CD8-positive, alpha-beta memory T cell (primary cell): ENCODE measurements at places on chromosomes 7 and 10.

GRCh38 chr7:100613412-100614175, 1.3 kb downstream of the MOSPD3 start:
- DNase-seq: no peak

DNA sequence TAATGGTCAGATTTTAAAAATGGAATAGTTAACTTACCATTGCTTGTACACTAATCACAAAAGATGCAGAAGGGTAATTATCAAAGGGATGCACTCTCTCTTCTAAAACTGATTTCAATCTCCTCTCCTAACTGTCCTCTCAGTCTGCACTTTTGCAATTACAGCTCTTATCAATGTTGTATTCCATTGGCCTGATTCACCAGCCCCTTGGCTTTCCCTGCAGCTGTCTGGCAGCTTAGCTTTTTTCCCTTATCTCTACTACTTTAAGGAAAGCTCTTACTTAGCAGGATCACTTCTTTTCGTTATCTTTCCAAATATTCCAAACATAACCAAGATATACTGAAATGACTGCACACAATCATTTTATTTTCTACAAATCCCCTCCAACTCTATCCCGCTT, 448.8 kb downstream of the GRM8 start:
- DNase-seq: no peak

- DNase-seq: no peak
These were observed 54.7 kb upstream of the AFAP1L2 start for GRCh38 chr10:114458955-114459354.

DNA sequence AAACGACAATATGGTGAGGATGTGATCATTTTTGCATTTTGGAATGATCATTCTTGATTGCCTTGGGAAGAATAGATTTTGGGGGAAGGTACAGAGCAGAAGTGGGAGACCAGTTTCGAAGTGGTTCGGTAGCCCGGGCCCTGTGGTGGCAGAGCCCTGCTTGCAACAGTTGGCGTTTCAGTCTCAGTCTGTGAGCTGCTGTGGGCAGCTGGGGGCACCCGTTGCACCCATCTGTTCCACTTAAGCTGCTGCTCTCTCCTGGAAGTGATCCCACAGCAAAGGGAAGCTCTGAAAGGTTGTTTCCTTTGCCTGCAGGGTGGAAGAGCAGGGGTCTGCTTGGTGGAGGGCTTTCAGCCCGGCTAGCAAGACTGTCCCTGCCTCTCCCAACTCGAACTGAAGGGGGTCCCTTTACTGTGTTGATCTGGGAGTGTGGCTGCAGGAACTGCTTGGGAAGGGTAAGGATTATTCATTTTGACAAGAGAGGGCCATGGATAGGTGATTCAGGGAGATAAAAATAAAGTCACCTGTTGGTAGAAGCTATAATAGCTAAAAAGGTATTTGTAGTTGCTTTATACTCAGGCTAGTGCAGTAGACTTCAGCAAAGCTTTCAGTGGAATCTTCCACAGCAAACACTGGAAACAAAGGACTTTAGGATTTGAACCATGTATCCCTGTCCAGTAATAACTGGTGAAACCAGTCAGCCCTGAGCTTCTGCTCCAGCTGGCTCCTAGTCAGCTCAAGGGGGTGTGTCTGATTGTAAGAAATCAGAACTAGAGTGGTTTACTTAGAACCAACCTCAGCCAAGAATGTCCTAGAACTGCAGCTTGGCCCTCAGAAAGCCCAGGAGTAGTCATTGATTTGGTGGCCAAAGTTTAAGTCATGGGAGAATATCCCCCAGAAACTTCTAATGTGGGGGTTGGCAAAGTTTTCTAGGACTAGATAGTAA, 53.1 kb upstream of the PDCD4 start:
- DNase-seq: no peak

- no peak for DNase-seq
These were observed 147.1 kb upstream of the STEAP1 start for GRCh38 chr7:90007001-90007654.

DNA sequence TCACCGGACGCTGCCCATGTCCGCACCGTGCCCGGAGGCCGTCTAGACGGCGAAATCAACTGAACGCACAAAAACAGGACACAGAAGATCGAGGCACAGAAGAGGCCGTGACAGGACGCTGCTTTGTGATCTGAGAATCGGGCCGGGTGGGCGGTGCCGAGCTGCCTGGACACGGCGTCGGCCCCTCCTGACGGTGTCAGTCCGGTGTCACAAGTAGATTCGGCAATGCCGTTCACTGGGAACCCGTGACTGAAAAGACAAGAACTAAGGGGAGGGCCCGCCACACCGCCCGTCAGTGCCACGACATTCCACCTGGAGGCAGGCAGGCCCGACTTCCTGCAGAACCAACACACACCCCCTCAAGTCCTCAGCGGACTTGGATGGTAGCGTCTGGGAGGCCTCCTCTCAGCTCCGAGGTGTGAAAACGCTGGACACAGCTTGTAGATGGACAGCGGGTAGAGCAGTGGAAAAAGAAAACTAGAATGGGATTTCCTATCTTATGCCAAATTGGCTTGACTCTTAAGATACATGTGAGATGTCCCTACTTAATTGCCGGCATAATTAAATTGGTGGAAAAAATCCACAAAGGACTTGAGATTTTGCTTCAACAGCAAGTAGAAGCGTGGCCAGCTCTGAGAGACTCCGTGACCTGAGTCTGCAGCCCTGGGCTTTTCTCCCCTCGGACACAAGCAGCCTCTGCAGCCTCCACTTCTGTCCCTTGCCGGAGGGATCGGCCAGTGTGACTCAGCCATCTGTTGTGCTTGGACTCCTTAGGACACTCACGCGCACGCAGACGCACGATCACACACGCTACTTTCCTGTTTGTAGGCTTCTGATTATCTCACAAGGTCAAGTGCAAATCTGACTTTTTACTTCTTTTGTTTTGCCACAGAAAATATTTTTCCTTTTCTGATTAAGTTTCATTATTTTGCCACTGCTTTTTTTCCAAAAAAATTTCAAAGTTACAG, 269.0 kb downstream of the DIP2C start:
- no peak for DNase-seq

DNA sequence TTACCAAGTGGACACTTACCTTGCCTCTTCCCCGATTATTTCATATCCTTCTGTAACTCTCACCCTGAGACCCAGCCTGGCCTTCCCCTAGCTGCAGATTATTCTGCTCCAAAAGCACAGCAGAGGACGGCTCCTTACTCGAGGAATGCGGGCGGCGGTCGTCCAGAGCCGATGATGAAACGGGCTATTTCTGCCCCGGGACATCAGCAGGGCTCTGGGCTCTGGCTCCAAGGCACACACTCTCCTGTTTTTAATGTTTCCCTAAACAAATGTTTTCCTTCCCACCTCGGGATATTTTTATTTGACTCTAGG, 343 bp upstream of the C10orf71 start:
- no peak for DNase-seq

DNA sequence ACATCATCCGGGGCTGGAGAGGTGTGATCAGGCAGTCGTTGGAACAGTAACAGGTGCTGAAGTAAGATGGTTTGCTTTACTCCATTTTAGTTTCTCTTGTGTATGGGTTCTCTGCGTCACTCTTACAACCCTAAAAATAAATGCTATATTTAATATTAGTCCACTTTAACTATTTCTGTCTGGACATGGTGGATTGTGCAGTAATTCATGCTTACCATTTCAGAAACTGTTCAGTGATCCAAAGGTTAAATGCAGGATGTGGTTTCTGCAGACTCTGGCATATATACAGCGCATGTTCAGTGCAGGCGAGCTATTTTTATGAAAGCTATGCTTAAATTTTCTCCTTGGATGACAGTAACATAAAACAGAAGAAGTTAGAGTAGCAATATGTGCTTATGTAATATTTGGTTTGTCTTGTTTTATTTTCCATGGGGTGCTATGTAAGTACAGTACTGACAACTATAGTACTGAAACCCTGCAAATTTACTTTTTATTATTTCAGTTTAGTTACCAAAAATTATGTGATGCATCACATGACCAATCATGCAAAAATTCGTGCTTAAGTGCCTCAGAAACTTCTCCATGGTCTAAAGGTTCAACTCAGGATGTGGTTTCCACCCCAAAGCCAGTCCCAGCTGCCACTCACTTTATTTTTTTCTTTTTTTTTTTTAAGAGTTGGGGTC, 46.6 kb upstream of the GRID1 start:
- peak; percentile 35 for DNase-seq

DNA sequence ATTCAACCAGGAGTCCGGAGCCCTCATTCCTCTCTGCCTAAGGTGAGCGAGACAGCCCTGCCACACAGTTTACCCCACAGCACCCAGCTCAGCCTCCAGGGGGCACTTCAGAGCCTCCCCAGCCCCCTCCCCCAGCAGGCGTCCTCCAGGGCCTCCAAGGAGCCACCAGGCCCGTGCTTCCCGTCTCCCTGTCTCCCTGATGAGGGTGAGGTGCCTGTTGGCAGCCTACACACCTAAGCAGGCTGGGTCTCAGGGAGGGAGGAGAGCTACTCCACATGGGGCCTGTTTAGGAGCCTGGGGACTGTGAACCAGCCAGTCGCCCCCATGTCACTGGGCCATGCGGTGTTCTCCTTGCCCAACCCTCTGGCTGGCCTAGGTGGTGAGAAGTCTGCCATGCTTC, 28.9 kb upstream of the TRIM8 start:
- DNase-seq: no peak

DNA sequence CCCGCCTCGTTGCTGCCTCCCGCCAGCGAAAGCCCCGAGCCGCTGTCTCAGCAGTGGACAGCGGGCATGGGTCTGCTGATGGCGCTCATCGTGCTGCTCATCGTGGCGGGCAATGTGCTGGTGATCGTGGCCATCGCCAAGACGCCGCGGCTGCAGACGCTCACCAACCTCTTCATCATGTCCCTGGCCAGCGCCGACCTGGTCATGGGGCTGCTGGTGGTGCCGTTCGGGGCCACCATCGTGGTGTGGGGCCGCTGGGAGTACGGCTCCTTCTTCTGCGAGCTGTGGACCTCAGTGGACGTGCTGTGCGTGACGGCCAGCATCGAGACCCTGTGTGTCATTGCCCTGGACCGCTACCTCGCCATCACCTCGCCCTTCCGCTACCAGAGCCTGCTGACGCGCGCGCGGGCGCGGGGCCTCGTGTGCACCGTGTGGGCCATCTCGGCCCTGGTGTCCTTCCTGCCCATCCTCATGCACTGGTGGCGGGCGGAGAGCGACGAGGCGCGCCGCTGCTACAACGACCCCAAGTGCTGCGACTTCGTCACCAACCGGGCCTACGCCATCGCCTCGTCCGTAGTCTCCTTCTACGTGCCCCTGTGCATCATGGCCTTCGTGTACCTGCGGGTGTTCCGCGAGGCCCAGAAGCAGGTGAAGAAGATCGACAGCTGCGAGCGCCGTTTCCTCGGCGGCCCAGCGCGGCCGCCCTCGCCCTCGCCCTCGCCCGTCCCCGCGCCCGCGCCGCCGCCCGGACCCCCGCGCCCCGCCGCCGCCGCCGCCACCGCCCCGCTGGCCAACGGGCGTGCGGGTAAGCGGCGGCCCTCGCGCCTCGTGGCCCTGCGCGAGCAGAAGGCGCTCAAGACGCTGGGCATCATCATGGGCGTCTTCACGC, 825 bp downstream of the ADRB1 start:
- no peak for DNase-seq

- no peak for DNase-seq
These were observed 150.4 kb downstream of the ACTR3B start for GRCh38 chr7:152909683-152910544.

DNA sequence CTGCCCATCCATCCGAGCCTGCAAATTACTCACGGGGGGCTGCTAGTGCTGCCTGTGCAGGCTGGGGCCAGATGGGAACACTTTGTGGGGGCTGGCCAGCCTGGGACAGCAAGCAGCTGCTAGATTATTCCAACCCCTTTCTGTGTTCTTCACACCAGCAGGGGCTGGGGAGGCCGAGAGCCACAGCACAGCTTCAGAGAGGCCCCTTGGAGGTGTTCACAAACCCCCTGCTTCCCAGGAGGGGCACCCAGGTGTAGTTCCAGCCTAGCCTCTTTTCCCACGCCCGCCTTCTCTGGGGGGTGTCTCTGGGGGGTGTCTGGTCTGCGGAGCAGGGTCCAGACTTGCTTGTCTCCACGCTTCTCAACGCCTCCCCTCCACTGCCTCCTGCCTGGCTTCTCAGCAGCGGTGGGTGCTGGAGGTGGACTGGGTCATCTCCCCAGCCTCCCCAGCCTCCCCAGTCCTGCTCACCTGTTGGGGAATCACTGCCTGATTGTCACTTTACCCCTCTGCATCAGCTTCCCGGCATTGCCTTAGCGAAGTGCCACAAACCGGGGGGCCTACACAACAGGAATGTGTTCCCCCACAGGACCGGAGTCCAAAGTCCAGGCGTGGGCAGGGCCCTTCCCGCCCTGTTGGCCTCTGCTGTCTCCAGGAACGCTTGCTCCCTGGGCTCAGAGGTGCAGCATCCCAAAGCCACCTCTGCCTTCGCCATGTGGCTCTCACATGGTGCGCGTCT, 74.0 kb upstream of the EN2 start:
- DNase-seq: no peak

DNA sequence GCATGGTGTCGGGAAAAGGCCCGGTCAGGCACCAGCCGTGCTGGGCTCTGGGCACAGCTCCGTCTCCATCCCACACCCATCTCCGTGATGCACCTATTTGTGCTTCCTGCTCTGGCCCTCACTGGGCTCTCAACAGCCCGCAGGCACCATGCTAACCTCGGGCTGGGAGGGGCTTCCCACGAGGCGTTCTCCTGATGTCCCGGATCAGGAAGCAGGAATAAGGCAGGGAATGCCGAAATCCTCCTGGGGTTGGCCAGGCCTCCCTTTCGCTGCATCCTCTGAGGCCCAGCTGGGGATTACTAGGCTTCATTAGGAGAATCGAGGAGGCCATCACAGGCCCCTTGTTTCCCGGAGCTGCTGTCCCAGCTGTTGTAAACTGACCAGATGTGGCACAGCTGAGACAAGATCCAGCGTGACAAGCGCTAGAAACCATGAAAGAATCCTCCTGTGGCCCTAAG, 72.0 kb downstream of the FAM53B start:
- no peak for DNase-seq

GRCh38 chr7:80134536-80135308, at the start of gene GNAI1:
TSS of gene GNAI1 (plus strand) at chr7:80134831. CDS start at chr7:80135161, 330 bp downstream.
- DNase-seq: no peak

DNA sequence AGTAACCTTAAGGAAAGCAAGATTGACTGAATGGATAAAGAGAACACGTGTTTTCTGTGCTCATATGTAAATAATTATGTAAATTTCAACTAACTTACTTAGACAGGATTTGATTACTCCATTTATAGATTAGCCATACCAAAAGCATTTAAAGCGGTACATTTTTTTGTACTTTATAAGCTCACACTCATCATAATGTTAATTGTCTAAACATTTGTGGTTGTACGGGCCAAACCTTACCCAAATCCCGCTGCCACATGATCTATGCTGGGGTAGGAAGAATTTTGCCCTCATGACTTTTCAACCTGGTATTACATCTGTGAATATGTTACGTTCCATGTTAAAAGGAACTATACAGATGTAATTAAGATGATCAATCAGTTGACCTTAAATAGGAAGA, 29.1 kb downstream of the MKX start:
- no peak for DNase-seq

GRCh38 chr10:47319784-47320183, 2.5 kb upstream of the GDF2 start:
- DNase-seq: no peak
